Thyroid gland (tissue), 4 donors: ENCODE measurements at places on chromosomes 11 and 22. TPM values are rescaled to one million over a fixed set of nuclear protein-coding genes. Genes with fewer than 3 reads are reported as not detected.

DNA sequence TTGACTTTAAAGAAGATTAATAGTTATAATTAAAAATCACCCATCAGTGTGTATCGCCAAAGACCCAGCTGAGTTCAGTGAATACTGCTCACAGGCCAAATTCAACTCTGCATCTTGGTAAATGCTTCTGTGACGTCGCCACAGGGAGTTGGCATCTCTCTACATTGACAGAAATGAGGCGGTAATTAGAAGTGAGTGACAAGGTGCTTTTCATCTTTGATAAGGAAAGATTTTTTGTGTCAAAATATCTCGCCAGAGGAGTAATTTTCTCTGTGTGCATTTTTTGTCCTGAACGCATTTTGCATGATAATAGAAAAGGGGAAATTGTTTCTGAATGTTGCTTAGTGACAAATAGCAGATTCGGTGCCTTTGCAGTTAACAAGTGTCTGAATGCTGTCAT is 345.8 kb downstream of the CNTN5 start:
- H3K4me1 ChIP-seq = no peaks in the 10 kb centered on the region
- H3K36me3 ChIP-seq = no peaks in the 10 kb centered on the region
- H3K27me3 ChIP-seq = no peaks in the 10 kb centered on the region
- no peak overlapping the region for H3K27ac ChIP-seq

- no peaks in the 10 kb centered on the region for H3K27me3 ChIP-seq
- no peak overlapping the region for H3K4me3 ChIP-seq
- H3K4me1 ChIP-seq = no peaks in the 10 kb centered on the region
Observed at GRCh38 chr22:44014241-44014640, 9.9 kb upstream of the PARVB start.

The PKNOX2 gene
- total RNA-seq = 28.0 TPM

The PDGFB gene
- total RNA-seq = 3.6 TPM

DNA sequence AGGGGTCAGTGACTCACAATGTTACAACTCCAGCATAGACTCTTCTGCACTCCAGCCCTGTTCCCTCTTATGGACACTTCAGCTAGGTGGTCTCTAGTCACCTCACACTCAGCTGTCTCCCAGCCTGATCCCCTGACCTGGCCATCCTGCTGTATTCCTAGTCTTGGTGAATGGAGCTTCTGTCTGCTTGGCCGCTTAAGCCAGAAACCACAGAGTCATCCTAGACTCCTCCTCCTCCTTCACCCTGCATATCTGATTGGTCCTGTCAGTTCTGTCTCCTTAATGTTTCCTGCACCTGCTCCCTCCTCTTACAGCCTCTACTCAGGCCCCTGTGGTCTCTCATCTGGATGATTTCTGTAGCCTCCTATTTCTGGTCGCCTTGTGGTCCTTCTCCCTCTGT is 144.9 kb downstream of the HIPK3 start:
- no peak overlapping the region for H3K4me3 ChIP-seq
- no peak for DNase-seq
- no peak overlapping the region for H3K27ac ChIP-seq
- no peaks in the 10 kb centered on the region for H3K36me3 ChIP-seq

- no peak for DNase-seq
- no peaks in the 10 kb centered on the region for H3K27me3 ChIP-seq
- H3K4me1 ChIP-seq = no peaks in the 10 kb centered on the region
Observed at GRCh38 chr11:17640493-17641164, 78.7 kb upstream of the MYOD1 start.

- peaks cover 26% of the 10 kb centered on the region for H3K4me1 ChIP-seq
- no peaks in the 10 kb centered on the region for H3K27me3 ChIP-seq
- no peak for DNase-seq
- H3K27ac ChIP-seq = no peak overlapping the region
Observed at GRCh38 chr22:40204321-40205116, 26.8 kb downstream of the TNRC6B start.

GRCh38 chr11:70255477-70256116 is 14.9 kb upstream of the PPFIA1 start:
- no peak overlapping the region for H3K27ac ChIP-seq
- no peak for DNase-seq
- no peaks in the 10 kb centered on the region for H3K27me3 ChIP-seq

GRCh38 chr11:8325591-8326304 is 62.1 kb upstream of the LMO1 start:
- H3K27me3 ChIP-seq = no peaks in the 10 kb centered on the region
- H3K4me1 ChIP-seq = peaks cover 13% of the 10 kb centered on the region
- H3K36me3 ChIP-seq = no peaks in the 10 kb centered on the region
- no peak overlapping the region for H3K4me3 ChIP-seq

DNA sequence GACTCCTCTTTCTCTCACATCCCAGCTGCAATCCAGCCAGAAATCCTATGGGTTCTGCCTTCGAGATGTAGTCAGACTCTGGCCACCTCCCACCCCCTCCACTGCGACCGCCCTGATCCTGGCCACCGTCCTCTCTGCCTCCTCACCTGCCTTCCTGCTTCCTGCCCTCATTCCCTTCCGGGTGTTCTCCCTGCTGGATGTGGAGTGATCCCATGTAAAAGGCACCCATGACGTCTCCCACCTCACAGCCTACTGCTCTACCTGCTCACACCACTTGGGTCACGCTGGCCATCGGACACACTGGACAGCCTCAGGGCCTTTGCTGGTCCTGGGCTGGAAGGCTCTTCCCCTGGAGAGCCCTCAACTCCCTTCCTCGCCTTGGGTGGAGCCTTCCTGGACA is 33.7 kb upstream of the CD5 start:
- DNase-seq = no peak
- H3K36me3 ChIP-seq = no peaks in the 10 kb centered on the region
- no peak overlapping the region for H3K27ac ChIP-seq
- no peaks in the 10 kb centered on the region for H3K27me3 ChIP-seq
- no peak overlapping the region for H3K4me3 ChIP-seq
- H3K4me1 ChIP-seq = no peaks in the 10 kb centered on the region

- H3K27me3 ChIP-seq = no peaks in the 10 kb centered on the region
- peak overlapping the region; percentile 42 for H3K27ac ChIP-seq
- H3K4me1 ChIP-seq = peaks cover 8% of the 10 kb centered on the region
- peaks cover 8% of the 10 kb centered on the region for H3K36me3 ChIP-seq
Observed at GRCh38 chr22:21942407-21943343, 10.0 kb downstream of the PPM1F start.

DNA sequence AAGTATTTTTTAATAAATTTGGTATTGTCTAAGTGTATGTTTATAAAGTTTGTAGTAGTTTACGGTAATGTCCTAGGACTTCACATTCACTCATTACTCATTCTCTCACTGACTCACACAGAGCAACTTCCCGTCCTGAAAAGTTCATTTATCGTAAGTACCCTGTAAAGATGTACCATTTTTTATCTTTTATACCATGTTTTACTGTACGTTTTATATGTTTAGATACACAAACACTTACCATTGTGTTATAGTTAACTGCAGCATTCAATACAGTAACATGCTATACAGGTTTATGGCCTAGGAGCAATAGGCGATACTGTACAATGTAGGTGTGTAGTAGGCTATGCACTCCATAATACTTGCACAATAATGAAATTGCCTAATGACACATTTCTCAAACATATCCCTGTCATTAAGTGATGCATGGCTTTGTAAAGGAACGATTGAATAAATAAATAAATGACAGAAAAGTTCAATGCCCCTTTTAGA is 12.5 kb upstream of the CARD18 start:
- H3K36me3 ChIP-seq = no peaks in the 10 kb centered on the region
- H3K4me1 ChIP-seq = no peaks in the 10 kb centered on the region
- no peaks in the 10 kb centered on the region for H3K27me3 ChIP-seq
- no peak overlapping the region for H3K27ac ChIP-seq
- H3K4me3 ChIP-seq = no peak overlapping the region

GRCh38 chr11:113192121-113192925 is 122.1 kb upstream of the TTC12 start:
- no peak overlapping the region for H3K27ac ChIP-seq
- no peak for DNase-seq

- peaks cover 10% of the 10 kb centered on the region for H3K4me1 ChIP-seq
- no peak overlapping the region for H3K4me3 ChIP-seq
- H3K27ac ChIP-seq = no peak overlapping the region
- DNase-seq = no peak
Observed at GRCh38 chr11:46240371-46240770, 37.1 kb upstream of the CREB3L1 start.

- H3K36me3 ChIP-seq = no peaks in the 10 kb centered on the region
- DNase-seq = no peak
- H3K4me1 ChIP-seq = no peaks in the 10 kb centered on the region
- H3K27ac ChIP-seq = no peak overlapping the region
Observed at GRCh38 chr11:36103933-36104530, 160.2 kb downstream of the LDLRAD3 start.

DNA sequence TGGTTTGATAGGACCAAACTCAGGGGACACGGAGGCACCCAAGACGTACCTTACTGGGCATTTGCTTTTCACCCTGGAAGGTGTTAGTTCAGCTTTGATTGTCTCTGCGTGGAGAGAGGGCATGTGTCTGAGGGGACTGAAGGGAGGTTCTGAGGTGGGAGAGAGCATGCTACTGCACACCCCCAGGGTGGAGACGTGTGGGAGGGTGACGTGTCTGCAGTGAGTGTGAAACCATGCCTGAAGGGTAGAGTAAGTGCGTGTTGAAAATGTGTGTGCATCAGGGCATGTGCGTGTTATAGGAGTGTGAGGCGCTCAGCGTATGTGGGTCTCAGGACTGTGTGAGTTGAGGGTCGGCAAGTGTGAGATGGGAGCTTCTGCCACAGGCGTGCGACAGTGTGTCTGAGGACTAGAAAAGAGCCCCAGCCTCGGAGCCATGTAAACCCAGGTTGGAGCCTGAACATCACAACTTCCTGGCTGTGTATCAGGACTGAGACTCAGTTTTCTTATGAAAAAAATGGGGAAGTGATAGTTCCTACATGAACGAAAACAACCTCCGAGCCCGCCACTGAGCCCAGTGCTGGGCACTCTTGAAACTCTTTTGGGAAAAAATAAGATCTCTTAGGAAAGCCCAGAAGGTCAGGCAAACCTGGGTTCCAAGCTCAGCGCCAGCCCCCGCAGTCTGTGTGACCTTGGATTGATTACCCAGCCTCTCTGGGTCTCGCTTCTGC is 11.8 kb upstream of the KCNJ11 start:
- peaks cover 24% of the 10 kb centered on the region for H3K4me1 ChIP-seq
- no peak for DNase-seq
- no peak overlapping the region for H3K4me3 ChIP-seq
- H3K36me3 ChIP-seq = no peaks in the 10 kb centered on the region
- no peaks in the 10 kb centered on the region for H3K27me3 ChIP-seq

DNA sequence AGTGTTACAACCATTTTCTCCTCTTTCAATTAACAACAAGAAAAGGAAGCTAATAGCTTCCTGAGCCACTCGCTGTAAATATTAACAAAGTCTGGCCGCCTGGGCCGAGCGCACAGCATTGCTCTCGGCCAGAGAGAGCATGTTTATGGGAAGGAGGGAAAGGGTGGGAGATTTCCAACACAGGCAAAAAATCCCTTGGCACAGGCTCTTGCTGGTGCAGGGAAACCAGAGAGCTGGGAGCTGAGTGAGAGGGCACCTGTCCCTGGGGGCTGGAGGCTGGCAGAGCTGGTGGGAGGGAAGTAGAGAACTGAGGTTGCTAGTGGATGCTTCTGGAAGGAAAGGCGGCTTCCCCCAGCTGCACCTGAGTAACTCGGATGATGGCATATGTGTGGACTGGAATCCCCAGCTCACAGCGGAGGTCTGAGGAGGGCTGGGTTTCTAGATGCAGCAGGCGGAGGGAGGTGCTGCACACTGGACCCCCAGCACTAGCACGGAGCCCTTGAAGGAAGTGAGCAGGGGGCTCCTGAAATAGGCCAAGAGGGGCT is 59.6 kb downstream of the FLRT1 start:
- no peaks in the 10 kb centered on the region for H3K36me3 ChIP-seq
- peak overlapping the region; percentile 81 for H3K27ac ChIP-seq
- no peaks in the 10 kb centered on the region for H3K27me3 ChIP-seq
- no peak overlapping the region for H3K4me3 ChIP-seq
- peak; percentile 59 for DNase-seq

GRCh38 chr11:119055901-119056300 is 1.1 kb downstream of the HYOU1 start:
- H3K4me3 ChIP-seq = peak overlapping the region; percentile 99
- H3K27ac ChIP-seq = no peak overlapping the region
- H3K27me3 ChIP-seq = no peaks in the 10 kb centered on the region
- DNase-seq = no peak
- H3K36me3 ChIP-seq = peaks cover 44% of the 10 kb centered on the region
- peaks cover 19% of the 10 kb centered on the region for H3K4me1 ChIP-seq

The SLC22A9 gene
- total RNA-seq = not detected

DNA sequence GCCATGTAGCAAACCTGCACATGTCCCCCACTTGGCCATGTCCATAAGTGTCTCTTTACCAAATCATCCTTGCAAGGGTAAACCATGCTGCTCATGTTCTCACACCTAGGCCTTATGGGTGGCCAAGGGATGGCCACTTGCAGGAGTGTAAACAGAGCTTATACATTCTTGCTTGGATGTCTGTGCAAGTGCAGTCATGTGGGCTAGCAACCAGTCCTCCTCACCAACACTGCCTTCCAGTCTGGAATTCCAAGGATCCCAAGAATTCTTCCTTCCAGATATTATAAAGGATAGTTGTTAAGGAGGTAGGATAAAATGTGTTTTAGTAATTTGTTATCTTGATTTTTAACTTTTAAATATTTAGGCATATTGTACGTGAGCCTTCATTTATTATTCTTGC is 47.8 kb upstream of the OR5P2 start:
- H3K4me3 ChIP-seq = no peak overlapping the region
- no peaks in the 10 kb centered on the region for H3K4me1 ChIP-seq
- no peaks in the 10 kb centered on the region for H3K27me3 ChIP-seq
- no peak for DNase-seq
- H3K36me3 ChIP-seq = no peaks in the 10 kb centered on the region

The TIMP3 gene
- total RNA-seq = 535 TPM

GRCh38 chr11:125085301-125086081 is 22.4 kb downstream of the SLC37A2 start:
- DNase-seq = no peak
- H3K4me3 ChIP-seq = no peak overlapping the region
- H3K27me3 ChIP-seq = no peaks in the 10 kb centered on the region
- no peak overlapping the region for H3K27ac ChIP-seq

The PIK3C2A gene
- total RNA-seq = 94.0 TPM

The CFAP300 gene
- 1.5 TPM for total RNA-seq

GRCh38 chr11:35214792-35215193 is 75.8 kb downstream of the CD44 start:
- H3K27ac ChIP-seq = no peak overlapping the region
- no peak overlapping the region for H3K4me3 ChIP-seq
- H3K27me3 ChIP-seq = no peaks in the 10 kb centered on the region
- peaks cover 21% of the 10 kb centered on the region for H3K36me3 ChIP-seq

DNA sequence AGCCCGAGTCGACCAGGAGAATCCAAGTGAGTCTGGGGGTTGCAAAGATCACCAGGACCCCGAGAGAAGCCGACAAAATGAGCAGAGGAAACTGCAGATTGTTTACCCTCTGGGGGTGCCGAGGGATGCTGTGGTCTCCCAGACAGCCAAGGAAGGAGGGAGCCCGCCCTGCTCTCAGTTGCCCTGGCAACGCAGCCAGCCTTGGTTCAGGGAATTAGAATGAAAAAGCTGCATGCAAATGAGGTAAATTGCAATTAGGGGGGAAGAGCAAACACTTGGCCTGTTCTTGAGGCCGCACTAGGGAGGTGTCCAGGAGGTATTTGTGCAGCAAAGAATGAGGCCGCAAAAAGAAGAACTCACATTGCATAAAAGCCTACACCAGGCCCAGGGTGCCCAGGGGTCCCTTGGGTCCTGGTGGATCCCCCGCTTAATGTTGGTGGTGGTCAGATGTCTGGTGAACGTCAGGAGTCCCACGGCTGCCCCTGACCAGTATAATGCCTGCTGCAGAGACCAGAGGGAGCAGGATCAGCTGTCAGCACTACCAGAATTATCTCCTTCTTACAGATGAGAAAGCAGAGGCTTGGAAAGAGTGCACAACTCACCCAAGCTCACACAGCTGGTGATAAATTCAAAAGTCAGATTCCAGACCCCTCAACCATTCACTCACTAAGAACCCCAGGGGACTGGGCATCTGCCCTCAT is 40.3 kb upstream of the ATXN10 start:
- no peak overlapping the region for H3K27ac ChIP-seq
- no peak for DNase-seq
- no peaks in the 10 kb centered on the region for H3K27me3 ChIP-seq
- peaks cover 8% of the 10 kb centered on the region for H3K4me1 ChIP-seq
- H3K4me3 ChIP-seq = no peak overlapping the region
